ENCODE measurements at places on chromosomes 4 and X.

DNA sequence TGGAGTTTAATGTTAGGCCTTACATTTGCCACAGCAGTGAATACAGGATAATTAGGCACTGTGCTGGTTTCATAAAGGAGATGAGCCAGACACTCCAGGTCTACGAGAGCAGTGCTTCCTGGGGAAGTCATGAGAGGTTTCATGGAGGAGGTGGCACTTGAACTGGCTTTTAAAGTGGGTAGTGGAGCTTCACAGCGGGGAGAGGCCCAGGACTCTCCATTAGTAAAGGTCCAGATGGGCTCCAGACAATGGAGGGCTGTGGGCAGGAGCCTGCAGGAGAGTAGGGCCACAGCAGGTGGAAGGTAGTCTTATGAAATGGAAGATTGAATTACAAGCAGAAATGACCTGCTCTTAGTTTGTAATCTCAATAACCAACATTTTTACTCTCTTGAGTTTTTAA, 29.0 kb downstream of the CLDN22 start:
- no peak for DNase-seq

GRCh38 chrX:28709421-28709820, 122.2 kb downstream of the IL1RAPL1 start:
- no peak for DNase-seq

- no peak for DNase-seq
These were observed 1080.5 kb upstream of the TENM3 start for GRCh38 chr4:181162676-181163075.

GRCh38 chr4:3413217-3413671, 28.5 kb upstream of the HGFAC start:
- DNase-seq: no peak

- no peak for DNase-seq
These were observed 11.1 kb downstream of the DRP2 start for GRCh38 chrX:101230636-101231035.

DNA sequence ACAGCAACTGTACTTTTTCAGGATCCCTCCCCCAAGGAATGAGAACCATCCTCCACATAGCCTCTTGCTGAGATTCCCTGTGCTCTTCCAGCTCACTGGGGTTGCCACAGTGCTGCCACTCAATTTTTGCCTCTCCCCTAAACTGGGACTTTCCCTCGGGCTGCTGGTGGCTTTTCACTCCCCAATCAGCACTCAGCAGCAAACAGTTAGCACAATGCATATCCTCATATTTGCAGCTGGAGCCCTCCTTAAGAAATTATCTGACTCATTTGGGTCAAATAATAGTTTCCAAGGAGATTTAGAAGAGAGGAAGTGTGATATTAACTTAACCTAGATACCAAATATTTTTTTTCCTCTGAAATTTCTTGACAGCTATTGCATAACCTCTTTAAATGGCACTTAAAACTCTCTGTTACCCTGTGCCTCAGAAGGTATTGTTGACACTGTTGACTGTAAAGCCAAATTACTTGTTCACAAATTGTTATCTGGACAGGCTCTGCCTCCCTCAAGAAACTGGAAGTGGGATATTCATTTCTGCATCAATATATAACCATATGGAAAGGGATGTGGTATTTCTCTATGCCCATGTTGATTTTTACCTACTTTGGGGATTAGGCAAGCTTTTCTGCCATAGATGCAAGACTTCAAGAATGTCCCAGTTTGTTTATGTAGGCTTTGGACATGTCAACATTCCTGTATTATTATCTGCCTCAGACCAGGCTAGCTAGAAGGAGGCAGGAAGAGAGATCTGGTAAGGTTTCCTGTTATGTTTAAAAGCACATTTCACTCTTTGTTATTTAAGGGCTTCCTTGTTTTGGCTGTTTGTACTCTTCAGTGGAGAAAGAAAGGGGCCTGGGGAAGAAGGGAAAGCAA, 58.0 kb downstream of the SEPTIN11 start:
- DNase-seq: no peak

DNA sequence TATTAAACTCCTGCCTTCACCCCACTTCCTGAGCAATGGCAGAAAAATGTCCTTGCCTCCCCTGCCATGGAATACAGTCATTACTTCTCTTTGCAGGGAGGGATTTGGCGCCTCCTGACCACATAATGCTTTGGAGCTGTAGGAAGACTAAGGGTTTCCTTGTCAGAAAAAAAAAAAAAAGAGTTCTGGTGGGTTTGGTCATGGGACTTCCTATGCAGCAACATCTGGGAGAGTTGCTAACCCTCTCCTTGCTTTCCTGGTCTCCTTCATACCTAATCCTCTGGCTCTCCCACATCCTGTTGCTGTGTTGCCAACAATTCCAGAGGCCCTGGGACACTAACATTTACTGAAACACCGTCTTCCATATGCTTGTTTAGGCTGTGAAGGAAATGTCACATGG, 75.1 kb upstream of the MBNL3 start:
- no peak for DNase-seq

GRCh38 chr4:1012034-1012739, 761 bp downstream of the FGFRL1 start:
- no peak for DNase-seq

DNA sequence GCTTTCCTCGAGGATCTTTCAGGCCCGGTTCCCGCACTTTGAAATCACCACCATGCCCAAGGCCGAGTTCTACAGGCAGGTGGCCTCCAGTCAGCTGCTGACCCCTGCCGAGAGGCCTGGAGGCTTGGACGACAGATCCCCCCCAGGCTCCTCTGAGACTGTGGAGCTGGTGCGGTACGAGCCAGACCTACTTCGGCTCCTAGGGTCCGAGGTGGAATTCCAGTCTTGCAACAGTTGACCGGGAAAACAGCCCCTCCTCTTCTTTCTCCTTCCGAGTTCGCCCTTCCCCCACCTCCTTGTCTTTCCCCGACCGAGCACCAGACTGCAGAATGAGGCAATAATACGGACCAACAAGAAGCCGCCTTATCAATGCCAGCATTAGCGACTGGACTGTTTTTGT, 54.4 kb downstream of the ELF4 start:
- no peak for DNase-seq

GRCh38 chr4:53461244-53461643, 83.8 kb downstream of the FIP1L1 start:
- DNase-seq: no peak

DNA sequence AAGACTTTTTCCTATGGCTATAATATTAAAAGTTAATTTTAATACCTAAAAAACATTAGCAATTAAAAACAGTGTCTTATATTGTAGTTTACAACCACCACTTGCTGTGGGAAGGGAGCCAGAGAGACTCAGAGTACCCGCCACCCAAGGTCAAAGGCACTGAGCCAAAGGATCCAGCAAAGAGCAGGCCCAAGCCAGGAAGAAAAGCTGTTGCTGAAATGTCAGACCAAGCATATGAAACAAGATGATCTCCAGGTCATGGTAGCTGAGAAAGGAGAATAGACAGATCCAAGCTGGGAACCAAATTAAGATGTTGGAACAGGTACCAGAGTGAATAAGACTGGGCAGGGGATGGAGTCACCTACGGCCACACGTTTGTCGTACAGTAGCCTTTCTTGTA, 18.8 kb upstream of the ATOH1 start:
- DNase-seq: no peak

- no peak for DNase-seq
These were observed 200.4 kb upstream of the PITX2 start for GRCh38 chr4:110823251-110823650.

GRCh38 chr4:183580370-183580769, 75.5 kb downstream of the ING2 start:
- no peak for DNase-seq

GRCh38 chrX:134525086-134525792, 65.3 kb downstream of the HPRT1 start:
- no peak for DNase-seq

- no peak for DNase-seq
These were observed 130.7 kb downstream of the NR3C2 start for GRCh38 chr4:148311526-148311925.

DNA sequence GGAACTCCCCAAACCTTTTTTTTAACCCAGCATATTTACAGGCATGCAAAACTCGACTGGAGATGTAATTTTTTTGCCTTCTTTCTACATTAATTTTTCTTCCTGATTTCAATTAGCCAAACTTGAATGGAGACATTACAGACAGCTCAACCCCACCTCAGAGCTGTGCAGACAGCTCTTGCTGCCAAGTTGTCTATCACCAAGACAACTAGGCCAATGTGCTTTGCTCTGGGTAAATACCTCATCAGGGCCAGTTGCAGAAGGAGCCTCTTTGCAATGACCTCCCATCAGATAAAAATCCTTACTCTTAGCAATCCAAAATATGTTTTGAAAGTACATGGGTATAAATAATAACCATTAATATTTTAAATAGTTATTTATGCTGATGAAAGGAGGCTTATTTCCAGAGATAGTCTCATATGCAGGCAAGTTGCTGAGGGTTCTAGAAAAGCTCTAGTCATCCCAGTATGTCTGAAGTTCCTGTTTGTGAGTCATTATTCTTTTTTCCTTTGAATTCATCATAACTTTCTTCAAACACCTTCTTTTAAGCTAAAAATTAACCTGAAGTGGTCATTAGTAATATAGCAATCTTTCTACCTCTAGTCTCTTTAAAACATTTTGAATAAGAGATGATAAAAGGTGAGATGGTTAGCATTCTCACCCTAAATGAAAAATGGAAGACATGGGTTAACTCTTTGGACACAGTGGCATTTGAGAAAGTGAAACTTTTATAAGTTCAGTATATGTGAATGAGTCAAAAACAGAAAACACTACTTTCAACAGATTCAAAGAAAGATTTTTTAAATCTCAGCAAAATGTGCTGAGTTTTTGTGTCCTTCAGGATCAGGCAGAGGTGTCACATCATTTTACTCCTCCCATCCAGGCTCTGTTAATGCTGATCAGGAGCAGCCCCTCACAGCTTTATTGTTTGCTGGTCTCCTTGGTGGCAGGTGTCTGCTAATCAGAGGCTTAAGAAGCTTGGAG, 475.5 kb upstream of the FGF16 start:
- no peak for DNase-seq

DNA sequence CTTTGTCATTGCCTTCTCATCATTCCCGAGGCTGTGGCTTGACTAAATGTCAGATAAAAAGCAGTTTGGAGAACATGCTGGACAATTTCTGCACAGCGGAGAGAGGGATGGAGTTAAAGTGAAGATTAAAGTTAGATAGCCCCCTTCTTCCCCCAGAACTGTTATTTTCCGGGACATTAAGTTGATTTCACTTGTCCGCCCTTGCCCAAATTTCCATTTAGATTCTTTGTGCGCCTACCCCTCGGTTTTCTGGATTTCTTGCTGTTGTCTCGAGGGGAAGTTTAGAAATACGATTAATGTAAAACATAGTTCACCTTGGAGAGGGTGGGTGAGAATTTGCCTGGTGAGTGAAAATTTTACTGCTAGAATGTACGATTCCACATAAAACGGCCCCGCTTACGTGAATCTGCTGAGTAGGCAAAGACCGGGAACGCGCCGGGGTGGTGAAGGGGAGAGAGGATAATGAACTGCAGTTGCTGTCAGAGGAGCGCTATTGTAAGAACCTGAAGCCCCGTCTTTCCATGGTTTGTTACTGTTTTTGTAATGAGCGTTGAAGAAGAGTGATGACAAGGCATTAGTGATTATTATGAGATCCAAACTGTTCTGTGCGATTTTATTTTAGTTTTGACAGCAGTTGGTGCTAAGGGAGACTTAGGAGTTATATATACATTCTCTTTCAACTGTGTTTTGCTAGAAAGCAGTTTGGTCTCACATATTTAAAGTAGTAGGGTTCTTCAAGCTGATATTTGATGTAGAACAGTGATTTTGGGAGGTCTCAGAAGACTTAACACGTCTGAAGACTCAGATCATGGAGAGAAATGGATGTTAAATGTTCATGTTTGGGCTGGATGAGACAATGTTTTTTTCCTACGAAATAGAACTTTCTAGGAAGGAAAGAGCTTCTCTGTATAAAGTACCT, 73.0 kb downstream of the AFF1 start:
- no peak for DNase-seq

GRCh38 chr4:51884055-51884454, 41.1 kb downstream of the DCUN1D4 start:
- DNase-seq: no peak

- DNase-seq: no peak
These were observed 13.8 kb downstream of the SH3BP2 start for GRCh38 chr4:2806390-2807355.

GRCh38 chr4:5188130-5188529, 136.8 kb downstream of the STK32B start:
- no peak for DNase-seq

DNA sequence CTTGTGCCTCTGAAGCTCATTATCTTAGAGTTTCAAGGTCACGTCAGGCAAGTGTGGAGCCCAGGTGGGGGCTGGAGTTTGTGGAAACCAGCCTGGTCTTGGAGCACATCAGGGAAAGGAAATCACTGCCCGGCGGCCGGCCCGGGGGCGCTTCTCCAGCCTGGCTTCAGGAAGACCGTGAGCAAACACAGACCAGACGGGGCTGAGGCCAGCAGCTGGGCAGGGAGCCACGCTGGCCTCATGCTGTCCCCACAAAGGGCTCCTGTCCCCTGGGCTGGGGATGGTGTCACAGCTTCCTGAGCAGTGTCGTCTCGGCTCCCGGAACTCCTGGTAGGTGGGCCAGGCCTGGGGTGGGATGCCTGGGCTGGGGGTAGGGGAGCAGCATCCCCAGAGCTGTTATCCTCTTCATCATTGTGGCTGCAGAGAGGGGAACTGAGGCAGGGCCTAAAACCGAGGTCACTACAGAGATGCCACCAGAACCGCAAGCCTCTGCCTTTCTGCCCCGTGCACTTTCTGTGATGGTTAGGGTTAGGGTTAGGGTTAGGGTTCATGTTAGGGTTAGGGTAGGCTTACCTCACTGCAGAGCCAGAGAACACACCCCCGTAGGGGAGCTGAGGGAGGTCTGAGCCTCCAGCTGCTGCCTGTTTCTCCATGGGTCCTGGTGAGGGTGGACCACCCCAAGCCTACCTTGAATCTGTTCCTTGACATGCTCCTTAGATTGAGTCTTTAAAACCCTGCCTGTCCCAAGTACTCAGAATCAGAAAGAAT, 77.5 kb downstream of the HTRA3 start:
- DNase-seq: no peak

DNA sequence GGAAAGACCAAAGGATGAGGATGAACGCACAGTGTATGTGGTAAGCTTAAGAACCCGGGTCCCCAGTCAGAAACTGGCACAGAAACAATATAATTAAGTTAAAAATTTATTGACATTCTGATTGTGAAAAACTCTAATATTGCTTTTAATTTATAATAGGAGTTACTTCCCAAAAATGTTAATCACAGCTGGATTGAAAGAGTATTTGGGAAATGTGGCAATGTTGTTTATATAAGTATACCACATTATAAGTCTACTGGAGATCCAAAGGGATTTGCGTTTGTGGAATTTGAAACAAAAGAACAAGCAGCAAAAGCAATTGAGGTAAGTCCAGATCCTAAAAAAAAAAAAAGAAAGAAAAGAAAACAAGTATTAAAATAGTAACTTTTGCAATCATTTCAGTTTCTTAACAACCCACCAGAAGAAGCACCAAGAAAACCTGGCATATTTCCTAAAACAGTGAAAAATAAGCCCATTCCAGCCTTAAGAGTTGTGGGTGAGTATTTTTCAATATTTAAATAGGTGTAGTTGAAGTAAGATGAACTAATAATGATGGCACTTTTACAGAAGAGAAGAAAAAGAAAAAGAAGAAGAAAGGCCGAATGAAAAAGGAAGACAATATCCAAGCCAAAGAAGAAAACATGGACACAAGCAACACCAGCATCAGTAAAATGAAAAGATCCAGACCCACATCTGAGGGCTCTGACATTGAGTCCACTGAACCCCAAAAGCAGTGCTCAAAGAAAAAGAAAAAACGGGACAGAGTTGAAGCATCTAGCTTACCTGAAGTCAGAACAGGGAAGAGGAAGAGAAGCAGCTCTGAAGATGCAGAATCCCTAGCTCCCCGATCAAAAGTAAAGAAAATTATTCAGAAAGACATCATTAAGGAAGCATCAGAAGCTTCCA, 9.9 kb downstream of the LARP7 start:
- DNase-seq: no peak

- DNase-seq: no peak
These were observed 45.6 kb downstream of the SMARCA5 start for GRCh38 chr4:143558823-143559756.
